ENCODE measurements at places on chromosomes 2 and 18.

GRCh38 chr2:38386377-38386776, 9.3 kb upstream of the ATL2 start:
- DNase-seq: peak; percentile 59

GRCh38 chr2:62800618-62801017, 95.1 kb downstream of the EHBP1 start:
- peak; percentile 26 for DNase-seq

DNA sequence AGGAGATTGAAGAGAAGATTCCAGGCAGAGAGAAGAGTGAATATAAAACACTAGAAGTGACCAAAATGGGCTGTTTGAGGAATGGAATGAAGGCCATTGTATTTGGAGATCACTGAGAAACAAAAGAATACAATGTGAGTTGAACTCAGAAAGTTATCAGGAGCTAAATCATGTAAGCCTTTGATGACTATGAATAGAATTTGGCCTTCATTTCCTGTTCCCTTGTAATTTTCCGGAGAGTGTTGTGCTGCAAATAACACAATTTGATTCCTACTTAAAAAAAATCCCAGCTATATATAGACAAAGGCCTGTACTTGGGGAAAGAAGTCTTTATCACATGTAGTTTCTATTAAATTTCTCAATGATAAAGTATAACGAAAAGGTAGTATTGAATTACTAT, 33.7 kb upstream of the KYNU start:
- DNase-seq: no peak

- no peak for DNase-seq
Observed at GRCh38 chr2:100718065-100718629, 101.8 kb upstream of the NPAS2 start.

DNA sequence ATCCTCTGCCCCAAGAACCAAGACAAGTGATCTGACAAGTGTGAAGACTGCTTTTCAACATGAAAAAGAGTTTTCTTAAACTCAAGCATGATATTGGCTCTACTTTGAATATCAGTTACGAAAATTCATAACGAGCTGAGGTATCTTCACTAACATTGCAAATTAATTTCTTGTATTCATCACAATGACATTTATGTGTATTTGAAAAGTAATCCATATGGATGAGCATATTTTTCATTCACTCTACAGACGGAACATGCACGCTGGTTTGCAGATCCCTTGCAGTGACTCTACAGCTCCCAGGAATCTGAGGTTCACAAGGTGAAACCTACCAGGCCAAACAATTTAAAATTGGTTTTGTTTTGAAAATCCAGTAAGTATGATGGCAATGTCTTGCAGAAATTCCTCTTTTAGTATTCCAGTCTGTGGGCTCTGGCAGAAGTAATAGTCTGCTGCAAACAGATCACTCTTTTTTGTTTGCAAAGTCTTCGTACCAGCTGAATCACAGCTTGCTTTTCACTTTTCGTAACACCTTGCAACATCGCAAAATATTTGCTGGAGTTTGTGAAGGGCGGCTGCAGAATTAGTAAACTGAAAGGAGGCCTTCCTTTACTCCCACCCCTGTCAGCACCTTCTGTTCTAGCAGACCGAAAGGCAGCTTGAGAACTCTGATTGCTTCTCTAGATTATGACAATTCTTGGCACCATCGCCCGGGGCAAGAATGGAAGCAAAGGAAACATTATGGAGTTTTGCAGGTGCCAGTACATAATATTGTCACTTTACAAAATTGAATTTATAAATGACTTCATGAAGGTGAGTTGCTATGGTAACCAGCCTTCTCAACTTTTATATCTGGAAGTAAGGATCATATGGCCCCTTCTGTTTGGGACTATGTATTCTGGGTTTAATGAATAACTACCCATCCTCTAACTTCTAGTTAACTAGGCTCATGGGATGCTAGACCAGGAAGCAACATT, 168.7 kb downstream of the TMEM247 start:
- no peak for DNase-seq

DNA sequence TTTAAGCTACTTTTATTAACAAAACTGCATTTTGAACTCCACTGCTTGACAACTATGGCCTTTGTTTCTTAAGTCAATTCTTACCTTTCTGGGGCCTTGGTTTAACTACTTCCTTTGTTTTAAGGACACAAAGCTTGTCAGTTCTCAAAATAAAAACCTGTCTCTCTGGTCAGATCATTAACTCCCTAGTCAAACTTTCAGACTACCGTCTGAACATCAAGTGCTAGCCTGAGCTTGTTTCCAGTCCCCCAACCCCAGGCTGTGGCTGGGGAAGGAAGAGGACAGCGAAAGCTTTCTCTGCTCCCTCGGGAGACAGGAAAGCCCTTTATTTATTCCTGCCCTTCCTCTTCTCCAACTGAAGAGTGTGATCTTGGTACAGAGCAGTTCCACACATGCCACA, 1.7 kb downstream of the SH3YL1 start:
- DNase-seq: no peak

DNA sequence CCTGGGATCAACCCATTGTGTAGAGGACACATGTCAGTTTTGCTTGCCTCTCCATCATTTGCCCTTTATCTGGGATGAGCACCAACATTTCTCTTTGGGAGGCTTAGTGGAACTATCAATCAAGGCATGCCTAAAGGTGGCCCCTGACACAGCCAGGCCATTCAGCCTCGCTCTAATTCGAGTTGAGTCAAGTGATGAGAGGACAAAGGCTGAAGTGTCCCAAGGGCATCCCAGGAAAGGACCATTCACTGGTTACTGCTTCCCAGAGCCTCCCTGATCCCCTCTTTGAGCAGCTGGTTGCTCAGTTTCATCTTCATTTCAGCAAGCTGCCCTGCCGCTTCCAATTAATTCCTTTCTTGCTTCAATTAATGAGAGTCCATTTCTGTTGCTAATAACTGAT, 63.5 kb downstream of the DNER start:
- DNase-seq: no peak

GRCh38 chr2:204072443-204073324, 136.1 kb downstream of the ICOS start:
- DNase-seq: peak; percentile 55

DNA sequence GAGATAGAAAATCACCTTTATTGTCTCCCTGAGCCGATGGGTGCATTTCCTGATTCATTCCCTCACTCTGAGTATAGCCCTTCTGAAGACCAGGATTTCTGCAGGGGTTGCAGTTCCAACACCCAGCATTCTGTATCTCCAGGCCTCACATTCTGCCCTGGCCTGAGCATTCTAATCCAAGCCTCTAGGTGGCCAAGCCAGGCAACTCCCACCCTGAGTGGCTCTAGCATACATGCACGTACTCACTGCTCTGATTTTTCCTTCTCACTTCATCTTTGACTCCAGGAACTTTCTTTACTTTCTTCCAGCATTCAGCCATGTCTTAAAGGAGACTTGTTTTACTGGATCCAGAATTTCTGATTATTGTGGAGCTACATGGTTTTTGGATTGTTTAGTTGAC, 100.7 kb upstream of the STK39 start:
- DNase-seq: peak; percentile 57

- peak; percentile 94 for DNase-seq
Observed at GRCh38 chr2:144152817-144153271, 367.1 kb downstream of the ZEB2 start.

DNA sequence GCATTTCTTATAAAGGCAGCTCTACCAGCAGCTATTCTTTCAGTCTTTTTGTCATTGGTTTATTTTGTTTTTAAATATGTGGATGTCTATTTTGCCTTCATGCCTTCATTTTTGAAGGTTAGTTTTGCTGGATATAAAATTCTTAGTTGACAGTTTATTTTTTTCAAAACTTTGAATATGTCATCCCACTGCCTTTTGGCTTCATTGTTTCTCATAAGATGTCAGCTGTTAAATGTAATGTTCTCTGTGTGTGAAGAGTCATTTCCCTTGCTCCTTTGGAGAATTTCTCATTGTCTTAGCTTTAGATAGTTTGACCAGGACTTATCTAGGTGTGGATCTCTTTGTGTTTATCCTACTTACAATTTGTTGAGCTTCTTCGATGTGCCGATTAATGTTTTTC, 213.5 kb downstream of the KIAA1328 start:
- DNase-seq: no peak

DNA sequence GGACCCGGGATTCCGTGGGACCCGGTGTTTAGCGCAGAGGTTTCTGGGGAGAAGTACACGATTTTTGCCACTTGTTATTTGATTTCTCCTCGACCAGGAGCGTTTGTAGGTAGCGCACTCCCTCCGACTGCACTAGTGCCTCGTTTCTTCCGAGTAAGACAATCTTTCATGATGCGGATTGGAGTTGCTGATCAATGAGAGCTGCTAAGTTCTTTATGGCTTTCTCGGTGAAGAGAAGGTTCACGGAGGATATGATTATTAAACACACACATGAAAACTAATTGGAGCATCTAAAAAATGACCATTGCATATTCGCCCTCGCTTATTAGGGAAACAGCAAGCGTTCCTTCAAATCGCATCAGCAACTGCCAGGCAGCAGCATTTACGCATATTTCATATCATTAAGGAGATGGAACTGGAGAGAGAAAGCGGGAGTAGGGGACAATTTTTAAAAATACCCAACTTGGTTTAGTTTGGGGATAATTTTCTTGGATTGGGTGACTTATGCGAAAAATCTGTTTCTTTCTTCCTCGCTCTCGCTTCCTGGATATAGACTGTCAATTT, 616 bp downstream of the EML6 start:
- DNase-seq: no peak

- peak; percentile 30 for DNase-seq
Observed at GRCh38 chr2:151614606-151615306, 119.5 kb downstream of the NEB start.

- DNase-seq: no peak
Observed at GRCh38 chr18:48011926-48012465, 81.5 kb upstream of the SMAD2 start.

GRCh38 chr2:145617906-145618305, 1098.0 kb upstream of the ZEB2 start:
- DNase-seq: no peak

GRCh38 chr2:25219621-25220020, 51.2 kb upstream of the POMC start:
- DNase-seq: no peak
